Activated naive CD8-positive, alpha-beta T cell treated with anti-CD3 and anti-CD28 coated beads, Interleukin-2, amount 50 U/mL, for 16 hours (primary cell): ENCODE measurements at places on chromosomes 5 and 9.

- DNase-seq, result no peak
Observed at GRCh38 chr5:159489779-159490178, 159.5 kb upstream of the IL12B start.

DNA sequence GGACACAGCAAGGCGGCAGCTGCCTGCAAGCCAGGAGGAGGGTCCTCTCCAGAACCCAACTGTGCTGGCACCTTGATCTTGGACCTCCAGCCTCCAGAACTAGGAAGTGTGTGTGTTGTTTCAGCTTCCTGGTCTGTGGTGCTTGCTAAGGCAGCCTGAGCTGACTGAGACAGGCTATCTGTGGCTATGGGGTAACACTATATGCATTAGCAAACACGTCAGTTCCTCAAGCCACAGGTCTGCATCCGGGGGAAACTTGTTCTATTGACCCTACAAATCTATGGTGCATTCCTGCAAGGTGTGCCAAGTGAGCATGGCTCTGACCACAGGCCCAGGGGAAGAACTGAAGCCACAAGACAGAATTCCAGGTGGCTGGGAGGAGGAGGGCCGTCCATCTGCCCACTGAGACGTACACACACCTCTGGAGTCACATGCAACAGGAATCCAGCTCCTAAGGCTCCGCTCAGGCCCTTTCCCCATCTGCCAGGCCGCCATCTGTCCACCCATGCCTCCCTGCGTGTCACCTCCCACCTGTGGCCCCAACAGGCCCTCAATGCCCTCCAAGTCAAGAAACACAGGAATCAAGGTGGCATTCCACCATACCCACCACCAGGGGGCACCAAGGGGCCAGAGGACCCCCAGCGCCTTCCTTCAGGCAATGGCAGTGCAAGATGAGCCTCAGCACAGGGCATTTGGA lies 174.9 kb downstream of the ROR2 start:
- peak; percentile 20 for DNase-seq

DNA sequence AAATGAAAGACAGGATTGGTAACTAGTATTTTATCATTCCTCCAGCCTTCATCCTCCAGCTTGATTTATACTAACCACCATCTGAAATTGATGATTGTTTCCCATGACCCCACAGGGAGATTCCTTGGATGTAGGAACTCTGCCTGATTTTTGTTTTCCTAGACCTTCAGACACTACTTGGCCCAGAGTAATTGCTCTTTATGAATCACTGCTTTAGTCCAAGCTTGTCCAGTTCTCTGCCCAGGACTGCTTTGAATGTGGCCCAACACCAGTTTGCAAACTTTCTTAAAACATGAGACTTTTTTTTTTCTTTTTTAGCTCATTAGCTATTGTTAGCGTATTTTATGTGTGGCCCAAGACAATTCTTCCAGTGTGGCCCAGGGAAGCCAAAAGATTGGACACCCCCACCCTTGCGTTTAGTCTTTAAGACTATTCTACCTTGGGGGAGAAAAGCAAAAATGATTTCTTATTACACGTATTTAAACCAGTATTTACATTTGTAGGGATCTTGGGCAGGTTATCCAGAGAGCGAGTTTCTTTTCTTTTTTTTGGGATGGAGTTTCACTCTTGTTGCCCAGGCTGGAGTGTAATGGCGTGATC lies 18.4 kb downstream of the BASP1 start:
- DNase-seq, result no peak

DNA sequence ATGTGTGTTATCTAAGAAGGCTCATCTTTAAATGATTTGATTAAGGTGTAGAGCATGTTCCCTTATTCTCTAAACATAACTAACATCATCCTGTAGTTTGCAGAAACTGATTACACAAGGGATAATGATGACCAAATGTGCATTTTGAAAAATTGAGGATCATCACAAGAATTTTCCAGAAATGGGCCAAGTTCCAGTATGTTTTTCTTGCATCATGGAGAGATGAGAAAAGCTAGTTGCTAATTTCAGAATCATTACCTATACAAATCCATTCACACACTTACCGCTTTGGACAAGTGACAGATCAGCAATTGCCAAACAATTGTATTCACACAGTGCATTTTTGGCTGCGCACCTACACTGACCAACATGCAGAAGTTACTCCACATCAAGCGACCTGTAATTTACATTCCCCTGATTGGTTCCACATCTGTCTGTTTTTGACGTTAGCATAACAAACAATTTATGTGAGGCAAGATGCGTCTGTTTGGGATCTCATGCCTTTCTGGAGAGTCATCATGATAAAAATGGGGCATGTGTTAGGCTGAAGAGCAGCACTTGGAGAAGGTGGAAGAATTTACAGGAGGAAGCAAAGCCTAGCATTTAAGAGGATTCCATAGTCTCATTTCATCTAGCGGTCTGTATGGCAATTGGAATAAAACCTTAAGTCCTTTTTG lies 2.8 kb upstream of the BNC2 start:
- no peak for DNase-seq

GRCh38 chr9:31574006-31574765 lies 810.3 kb upstream of the ACO1 start:
- DNase-seq, result no peak

GRCh38 chr5:168950241-168950951 lies 350.5 kb downstream of the SLIT3 start:
- no peak for DNase-seq

DNA sequence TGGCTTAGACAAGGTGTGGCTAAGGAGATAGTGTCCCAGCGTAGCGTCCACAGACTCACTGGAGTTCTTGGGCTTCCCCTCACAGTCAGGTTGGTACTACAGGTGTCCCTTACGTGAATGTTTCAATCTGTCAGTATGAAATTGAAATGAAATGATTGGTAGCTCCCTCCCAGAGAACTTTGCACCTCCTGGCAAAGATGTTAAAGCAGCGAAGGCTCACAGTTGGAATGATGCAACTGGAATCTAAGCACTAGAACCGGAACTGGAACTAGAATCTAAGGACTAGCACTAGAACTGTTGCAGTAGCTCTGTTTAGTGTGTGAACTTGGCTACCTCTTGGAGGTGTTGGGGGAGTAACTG lies 1.1 kb downstream of the SLC31A1 start:
- DNase-seq, result no peak

DNA sequence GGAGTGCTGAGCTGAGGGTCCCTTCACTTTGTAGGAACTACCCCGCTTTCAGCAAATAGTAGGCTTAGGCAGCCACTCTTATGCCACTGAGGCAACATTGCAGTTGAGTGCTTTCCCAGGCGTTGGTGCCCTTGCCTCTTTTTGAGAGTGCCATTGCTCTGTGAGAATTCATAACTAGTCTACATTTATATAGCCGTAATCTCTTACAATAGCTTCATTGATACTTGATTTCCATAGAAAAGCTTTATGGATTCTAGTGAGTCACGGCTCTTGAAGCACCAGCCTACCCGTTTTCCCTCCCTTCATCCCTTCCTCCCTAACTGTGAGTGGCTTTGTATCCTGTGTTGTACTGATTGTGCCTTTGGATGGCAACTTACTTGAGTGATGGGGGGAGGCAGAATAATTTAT lies 283.9 kb downstream of the AOPEP start:
- DNase-seq, result no peak

- no peak for DNase-seq
Observed at GRCh38 chr9:16120231-16120641, 567.4 kb downstream of the CCDC171 start.

DNA sequence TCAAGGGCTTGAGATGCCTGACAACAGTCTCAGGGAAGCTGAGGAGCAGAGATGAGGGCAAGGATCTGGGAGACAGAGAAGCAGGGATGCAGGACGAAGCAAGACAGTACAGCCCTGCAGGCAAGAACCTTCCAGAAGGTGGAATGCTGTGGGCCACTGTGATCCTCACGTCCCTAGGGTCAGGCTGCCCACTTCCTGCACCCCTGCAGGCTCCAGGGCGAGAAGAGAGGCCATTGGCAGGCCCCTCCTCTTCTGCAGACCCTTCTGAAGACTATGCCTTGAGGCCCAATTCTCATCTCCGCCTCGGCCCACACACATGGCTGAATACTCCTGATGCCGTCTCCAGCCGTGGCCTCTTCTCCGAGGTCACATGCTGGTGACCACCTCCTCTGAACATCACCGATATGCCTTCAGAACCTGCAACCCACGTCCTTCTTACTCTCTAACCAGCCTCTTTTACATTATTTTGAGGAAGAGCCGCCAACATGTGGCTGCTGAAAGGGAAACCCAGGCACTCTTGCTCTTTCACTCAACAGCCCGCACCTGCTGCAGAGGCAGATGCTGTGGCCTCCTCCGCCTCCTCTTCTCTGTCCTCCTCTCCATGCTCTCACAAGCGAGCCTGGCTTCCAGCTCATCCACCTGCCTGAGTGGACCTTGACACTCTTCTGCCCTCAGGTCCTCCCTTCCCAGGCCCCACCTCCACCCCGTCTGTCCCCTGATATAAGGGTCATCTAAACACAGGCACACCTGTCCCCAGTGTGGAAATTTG lies 181.5 kb downstream of the IRX2 start:
- DNase-seq, result no peak

GRCh38 chr9:133787754-133788025 lies 49.5 kb upstream of the SARDH start:
- no peak for DNase-seq
